ENCODE measurements at places on chromosomes 2 and 18.

DNA sequence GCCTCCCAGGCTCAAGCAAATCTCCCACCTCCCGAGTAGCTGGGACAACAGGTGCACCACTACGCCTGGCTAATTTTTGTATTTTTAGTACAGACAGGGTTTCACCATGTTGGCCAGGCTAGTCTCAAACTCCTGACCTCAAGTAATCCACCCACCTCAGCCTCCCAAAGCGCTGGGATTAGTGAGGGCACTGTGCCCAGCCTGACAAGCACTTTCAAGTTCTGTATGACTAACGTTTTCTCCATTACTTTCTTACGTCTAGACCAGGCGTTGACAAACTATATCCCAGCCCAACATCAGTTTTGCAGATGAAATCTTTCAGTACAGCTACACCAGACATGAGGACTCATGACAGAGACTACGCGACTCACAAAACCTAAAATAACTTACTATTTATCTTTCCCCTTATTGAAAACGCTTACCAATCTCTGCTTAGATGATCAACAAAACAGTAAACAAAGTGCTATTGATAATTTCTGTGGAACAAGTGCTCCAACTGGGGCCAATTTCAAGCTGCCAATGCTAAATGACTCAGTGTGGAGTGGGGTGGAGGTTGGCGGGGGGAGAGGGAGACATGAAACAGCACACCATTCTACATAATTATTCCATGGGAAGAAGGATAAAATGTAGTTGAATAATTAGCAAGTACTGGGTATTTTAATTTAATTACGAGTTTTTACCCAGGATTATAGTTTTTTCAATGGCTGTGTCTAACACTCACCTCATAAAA is 59.1 kb downstream of the SAP130 start:
- DNase-seq = no peak

- no peak for DNase-seq
These were observed 77.7 kb downstream of the THADA start for GRCh38 chr2:43518181-43518580.

DNA sequence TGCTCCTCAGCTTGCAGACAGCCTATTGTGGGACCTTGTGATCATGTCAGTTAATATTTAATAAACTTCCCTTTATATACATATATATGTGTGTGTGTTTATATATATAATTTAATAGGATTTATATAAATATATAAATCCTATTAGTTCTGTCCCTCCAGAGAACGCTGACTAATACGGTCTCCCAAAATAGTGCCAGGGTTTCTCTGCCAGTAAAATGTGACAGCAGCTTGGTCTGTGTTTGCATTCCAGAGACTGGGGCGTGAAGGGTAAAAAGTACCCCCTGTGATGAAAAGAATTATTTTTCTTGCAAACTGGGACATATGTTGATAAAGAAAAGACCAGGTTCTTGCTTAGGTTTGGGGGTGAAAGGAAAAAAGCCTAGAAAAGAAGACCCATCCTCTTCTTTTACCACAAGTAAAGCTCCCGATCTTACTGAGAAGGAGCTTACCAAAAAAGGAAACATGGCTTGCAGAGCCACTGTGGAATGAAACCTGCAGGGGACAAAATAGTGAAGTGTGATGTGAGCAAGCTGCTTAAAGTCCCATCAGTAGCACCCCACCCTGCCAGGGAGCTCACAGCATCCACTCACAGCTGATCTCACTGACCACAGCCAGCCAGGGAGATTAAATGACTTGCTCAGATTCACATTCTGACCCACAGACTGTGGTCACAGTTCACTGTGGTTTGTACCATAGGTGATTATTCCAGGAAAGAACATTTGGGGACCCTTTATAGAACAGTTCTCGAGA is 110.9 kb upstream of the RMP24 start:
- no peak for DNase-seq

GRCh38 chr18:67363694-67364093 is 152.8 kb downstream of the DSEL start:
- DNase-seq = no peak

DNA sequence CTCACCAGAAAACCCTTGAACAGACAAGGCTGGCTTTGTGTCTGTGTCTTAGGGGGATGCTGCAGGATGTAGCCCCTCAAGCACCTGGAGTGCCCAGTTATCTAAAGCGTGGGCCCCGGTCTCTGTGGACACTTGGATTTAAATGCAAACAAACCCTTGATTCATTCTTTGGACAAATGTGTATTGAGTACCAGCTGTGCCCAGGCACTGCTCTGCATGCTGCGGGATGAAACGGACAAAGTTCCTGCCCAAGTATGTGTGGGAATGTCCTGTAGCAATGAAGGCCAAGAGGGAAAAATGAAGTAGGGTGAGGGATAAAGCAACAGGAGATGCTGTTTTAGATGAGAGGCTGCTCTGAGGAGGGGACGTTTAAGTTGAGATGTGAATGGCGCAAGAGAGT is 53.9 kb downstream of the BOLA3 start:
- DNase-seq = no peak

GRCh38 chr2:184004948-184005672 is 593.2 kb upstream of the ZNF804A start:
- DNase-seq = no peak

- no peak for DNase-seq
These were observed 172.0 kb downstream of the SLC4A10 start for GRCh38 chr2:161796192-161796591.

GRCh38 chr2:119178776-119179175 is 20.2 kb upstream of the C1QL2 start:
- DNase-seq = no peak

DNA sequence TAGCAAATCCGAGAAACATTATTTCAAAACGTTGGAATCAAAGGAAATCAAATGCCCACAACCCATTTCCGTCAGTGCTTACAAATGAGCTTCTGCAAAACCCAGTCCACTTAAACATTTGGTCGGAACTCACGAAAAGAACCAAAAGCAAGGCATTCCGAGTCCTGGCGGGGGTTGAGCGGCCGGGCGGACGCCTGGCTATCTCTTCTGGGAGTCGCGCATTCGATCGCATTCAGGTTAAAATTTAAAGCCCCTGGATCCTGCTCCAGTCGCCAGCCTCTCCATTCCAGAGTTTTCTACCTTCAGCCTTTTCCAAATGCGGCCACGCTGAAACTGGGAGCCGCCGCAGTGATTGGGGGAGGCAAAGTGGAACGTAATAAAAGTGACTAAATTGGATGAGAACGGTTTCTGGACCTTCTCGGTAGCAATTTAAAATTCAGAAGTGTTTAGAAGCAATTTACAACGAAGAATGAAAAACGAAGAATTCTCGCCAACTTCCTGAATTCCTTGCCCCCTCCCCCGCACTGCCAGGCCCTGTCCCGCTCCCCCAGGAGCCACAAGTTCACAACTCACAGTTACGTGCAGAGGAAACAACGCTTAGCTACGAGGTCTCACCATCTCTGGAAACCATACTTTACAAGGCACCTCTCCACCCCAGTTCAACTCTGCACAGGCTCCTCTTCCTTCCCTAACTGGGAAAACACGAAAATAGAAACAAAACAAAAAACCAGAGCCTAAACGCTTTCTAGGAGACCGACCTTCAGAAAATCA is 1.7 kb upstream of the GATA6 start:
- DNase-seq = no peak
